Stimulated activated CD4-positive, alpha-beta T cell treated with anti-CD3 and anti-CD28 coated beads, Interleukin-15, amount 100 ng/mL, for 48 hours (primary cell): ENCODE measurements at places on chromosomes 5 and 9.

DNA sequence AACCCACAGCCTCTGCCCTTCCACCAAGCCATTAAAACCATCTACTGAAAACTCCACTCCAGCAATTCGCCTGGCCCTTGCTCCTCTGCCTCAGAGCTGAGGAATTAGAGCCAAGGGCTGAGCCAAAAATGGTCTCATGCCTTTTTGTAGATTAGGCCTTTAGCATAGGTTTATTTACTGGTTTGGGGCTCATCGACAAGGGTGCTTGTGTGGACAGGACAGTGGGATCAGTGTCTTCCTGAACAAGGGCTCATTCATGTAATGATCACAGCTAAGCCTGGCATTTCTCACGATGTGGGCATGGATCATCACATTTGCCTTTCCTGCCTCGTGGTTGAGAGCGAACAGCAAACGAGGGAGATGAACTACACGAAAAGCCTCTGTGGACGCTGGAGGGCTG lies 59.2 kb upstream of the PHF24 start:
- no peak for DNase-seq

- DNase-seq, result no peak
Measured at GRCh38 chr5:55033568-55033967, 9.5 kb downstream of the GZMK start.

GRCh38 chr5:54720341-54720740 lies 202.8 kb downstream of the SNX18 start:
- DNase-seq, result no peak

DNA sequence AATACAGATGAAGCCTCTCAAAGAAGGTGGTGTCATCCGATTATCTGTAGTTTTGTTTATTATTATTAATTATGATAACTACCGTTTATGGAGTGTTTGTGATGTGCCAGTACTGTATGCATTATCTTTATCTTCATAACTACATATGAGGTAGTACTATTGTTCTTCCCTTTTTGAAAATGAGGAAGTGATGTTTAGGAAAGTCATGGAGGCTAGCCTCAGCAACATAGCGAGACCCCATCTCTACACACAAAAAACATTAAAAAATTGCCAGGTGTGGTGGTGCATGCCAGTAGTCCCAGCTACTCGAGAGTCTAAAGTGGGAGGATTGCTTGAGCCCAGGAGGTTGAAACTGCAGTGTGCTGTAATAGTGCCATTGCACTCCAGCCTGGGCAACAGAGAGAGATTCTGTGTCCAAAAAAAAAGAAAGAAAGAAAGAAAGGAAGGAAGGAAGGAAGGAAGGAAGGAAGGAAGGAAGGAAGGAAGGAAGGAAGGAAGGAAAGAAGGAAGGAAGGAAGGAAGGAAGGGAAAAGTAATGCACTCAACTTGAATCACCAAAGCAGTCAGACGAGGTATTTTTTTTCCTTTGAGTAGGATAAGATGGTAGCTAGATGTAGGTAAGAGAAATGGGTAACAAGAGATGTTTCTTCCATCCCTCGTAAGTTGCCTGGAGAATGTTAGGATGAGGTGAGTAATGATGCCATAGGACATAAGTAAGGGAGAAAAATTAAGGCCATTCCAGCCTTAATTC lies 47.8 kb downstream of the PAM start:
- DNase-seq, result no peak

DNA sequence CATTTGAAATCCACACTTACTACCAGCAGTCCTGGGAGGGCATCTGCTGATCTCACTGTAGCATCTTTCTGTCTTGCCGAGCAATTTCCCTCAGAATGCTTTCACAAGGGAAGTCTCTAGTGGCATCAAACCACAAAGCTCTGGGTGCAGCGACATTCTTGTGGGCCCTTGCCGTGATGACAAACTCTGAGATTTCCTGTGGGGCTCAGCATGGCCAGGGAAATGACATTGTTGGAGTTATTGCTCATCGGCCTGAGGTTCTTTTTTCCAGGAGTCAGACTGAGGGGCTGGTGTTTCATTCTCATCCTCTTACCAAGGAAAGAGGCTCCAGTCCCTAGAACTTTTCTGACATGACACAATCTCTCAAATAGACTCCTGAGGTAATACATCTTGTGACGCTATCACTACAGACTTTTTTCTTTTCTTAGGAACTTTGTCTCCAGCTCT lies 51.4 kb downstream of the PFDN1 start:
- DNase-seq, result peak; percentile 67
